ENCODE measurements at places on chromosomes 16 and 17.

GRCh38 chr17:78255953-78256706, 24.7 kb downstream of the TMEM235 start:
- DNase-seq: no peak

GRCh38 chr16:53282975-53283946, 151.0 kb upstream of the RBL2 start:
- DNase-seq: no peak

DNA sequence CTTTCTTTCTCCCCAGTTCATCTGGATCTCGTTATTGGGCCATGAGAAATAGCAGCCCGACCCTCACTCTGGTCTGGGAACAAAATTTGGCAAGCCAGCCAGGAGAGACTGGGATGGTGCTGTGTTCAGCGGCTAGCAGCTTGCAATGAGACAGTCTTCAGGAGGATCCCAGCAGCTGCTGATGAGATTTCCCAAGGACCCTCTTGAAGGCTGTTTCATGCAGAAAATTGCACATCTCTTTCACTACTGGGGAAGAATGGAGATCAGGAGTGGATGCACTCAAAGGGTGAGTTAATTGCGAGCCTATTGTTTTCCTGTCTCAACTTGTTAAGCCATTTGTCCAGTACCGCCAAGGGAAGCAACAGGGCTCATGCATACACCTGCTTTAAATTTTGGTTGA, 5.5 kb upstream of the COIL start:
- no peak for DNase-seq

GRCh38 chr17:78934681-78935418, 9.7 kb upstream of the TIMP2 start:
- DNase-seq: no peak

- peak; percentile 24 for DNase-seq
Measured at GRCh38 chr16:66695935-66696668, 441 bp downstream of the CMTM4 start.

DNA sequence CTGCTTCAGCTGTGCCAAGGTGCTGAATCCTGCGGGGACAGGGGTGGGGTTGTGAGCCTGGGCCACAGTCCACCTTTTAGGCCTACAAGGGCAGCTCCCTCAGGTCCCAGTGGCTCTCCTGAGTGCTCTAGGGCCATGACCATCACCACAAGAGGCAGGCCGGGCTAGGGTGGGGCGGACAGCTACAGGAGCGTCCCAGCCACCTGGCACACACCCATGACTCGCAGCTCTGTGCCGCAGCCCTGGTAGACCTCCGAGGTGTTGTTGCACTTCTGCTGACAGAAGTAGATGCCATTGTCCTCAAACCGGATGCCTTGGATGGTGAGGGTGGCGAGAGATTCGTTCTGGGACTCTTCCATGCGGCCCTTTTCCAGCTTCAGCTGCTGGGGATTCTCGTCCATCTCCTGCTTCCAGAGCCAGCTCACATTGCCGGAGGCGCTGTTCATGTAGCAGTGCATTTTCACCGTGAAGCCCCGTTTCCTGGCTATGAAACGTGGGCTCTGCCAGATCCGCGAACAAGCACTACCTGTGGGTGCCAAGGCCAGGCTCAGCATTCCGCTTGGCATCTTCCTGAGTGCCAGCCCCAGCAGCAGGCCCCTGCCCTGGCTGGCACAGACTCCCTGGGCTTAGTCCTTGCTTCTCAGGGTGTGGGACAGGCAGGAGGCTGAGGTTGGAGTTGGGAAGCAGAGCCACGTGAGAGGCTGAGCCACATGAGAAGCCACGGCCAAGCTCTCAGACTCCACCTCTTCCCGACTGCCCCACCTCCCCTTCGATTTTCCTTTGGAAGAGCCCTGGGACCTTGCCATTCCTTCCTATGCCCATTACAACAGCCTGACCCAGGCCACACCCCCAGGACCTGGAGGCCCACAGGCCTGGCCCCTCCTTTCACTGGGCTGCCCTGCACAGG, 2.0 kb downstream of the CD79B start:
- no peak for DNase-seq

- no peak for DNase-seq
Measured at GRCh38 chr17:4823373-4824089, 9.6 kb upstream of the MINK1 start.

DNA sequence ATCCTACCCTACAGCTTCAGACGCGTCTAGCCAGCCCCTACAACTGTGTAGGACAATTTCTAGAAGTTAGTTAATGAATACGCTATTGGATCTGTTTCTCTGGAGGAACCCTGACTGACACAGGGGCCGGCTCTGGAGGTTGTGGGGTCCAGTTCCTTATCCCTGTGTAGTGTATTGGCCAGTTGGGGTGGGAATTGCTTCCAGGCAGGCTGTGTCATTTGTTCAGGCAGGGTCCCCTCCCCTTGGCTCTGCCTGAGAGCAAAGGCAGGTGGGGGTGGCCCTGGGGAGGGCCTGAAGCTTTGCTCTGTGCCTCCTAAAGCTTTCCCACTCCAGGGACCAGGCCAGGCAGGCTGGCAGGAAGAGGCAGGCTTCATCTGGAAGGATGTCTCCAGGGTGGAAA, 11.7 kb upstream of the CETP start:
- DNase-seq: no peak

GRCh38 chr17:82300707-82301270, 16.6 kb downstream of the CD7 start:
- DNase-seq: peak; percentile 53

- DNase-seq: no peak
Measured at GRCh38 chr17:77693301-77693700, 265.2 kb upstream of the TNRC6C start.

GRCh38 chr17:36611345-36612072, 10.1 kb downstream of the MRM1 start:
- no peak for DNase-seq

- no peak for DNase-seq
Measured at GRCh38 chr17:47267354-47267828, 13.8 kb downstream of the ITGB3 start.

GRCh38 chr16:1746693-1747195, 24.6 kb downstream of the NME3 start:
- no peak for DNase-seq

- DNase-seq: no peak
Measured at GRCh38 chr16:26395700-26396099, 671.0 kb upstream of the C16orf82 start.

GRCh38 chr17:64160378-64160777, 30.4 kb upstream of the ERN1 start:
- no peak for DNase-seq

- no peak for DNase-seq
Measured at GRCh38 chr17:4136373-4136772, 6.5 kb downstream of the ZZEF1 start.

GRCh38 chr17:44585315-44585714, 28.0 kb downstream of the FZD2 start:
- DNase-seq: no peak

DNA sequence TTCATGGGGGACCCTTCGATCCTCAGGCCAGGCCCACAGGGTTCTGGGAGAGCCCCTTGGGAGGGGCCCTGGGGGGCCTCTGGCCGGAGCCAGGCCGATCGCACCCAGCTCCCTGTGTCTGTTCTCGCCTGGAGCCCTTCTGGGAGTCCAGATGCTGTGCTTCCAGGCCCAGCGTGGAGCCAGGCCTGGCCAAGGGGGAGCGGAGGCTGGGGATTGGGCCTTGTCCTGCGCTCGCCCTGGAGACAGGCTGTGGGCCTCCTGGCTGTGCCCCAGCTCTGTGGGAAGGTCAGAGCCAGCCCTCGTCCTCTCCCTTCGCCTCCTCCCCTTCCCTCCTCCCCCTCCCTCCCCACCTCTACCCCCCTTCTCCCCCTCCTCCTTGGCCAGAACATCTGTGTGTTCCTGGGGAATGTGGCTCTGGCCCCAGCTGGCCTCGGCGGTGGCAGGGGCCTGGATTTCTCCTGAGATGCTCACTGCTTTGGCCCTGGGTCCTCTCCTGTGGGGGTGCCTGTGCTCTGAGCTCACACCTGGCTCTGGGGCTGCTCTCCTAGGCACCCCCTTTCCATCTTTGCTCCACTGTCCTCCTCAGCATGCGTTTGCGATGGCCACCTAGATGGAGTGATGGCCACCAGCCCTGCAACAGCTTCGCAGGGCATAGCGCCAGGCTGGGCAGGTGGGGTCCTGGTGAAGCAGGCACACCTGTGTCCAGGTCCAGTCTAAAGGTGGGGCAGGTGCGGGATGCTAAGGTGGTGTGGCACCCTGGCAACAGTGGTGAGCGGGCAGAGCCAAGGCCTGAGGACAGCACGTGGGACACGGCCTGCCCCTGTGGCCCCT, 90.6 kb upstream of the CIBAR2 start:
- DNase-seq: no peak

DNA sequence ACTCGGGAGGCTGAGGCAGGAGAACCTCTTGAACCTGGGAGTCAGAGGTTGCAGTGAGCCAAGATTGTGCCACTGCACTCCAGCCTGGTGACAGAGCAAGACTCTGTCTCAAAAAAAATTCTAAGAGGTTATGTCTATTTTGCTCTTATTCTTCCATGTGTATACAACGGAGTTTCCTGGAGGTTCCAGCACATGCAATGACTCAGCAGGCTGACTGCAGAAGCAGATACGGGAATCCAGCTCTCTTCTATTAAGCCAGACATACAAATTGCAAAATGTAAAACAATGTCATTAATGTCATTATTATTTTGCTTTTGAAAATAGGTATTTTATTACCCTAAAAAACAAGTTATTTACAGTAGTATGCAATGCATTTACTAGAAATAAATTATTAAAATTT, 18.4 kb downstream of the MIEF2 start:
- no peak for DNase-seq

DNA sequence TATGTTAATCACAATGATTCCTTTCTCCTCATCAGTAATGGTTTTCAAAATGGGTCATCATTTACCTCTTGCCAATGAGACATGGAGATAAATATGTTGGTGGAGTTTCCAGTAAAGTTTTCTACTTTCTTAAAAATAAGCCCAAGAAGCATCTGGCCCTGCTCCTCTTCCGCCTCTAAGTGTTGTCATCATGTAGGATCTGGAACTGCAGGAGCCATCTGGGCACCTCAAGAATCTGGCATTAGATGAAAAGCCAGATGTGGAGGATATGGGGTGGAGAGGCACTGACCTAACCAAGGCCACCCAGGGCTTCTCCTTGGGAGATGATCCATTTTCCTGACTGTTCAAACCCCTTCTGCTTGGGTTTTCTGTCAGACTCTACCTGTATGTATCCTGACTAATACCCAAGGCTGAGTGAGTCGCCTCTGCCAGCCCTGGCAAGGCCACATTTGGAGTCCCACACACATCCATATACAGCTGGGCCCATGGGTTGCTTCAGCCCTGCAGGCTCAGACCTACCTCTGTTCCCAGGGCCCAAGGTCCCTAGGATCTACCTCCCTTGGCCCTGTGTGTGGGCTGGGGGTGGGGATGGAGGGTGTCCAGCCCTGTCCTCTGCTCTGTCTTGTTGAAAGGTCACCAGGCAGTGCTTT, 24.6 kb downstream of the CCDC182 start:
- DNase-seq: no peak

GRCh38 chr17:76924345-76925342, 56.4 kb downstream of the MGAT5B start:
- no peak for DNase-seq

- DNase-seq: no peak
Measured at GRCh38 chr17:79826204-79826680, 13.0 kb downstream of the CBX4 start.

DNA sequence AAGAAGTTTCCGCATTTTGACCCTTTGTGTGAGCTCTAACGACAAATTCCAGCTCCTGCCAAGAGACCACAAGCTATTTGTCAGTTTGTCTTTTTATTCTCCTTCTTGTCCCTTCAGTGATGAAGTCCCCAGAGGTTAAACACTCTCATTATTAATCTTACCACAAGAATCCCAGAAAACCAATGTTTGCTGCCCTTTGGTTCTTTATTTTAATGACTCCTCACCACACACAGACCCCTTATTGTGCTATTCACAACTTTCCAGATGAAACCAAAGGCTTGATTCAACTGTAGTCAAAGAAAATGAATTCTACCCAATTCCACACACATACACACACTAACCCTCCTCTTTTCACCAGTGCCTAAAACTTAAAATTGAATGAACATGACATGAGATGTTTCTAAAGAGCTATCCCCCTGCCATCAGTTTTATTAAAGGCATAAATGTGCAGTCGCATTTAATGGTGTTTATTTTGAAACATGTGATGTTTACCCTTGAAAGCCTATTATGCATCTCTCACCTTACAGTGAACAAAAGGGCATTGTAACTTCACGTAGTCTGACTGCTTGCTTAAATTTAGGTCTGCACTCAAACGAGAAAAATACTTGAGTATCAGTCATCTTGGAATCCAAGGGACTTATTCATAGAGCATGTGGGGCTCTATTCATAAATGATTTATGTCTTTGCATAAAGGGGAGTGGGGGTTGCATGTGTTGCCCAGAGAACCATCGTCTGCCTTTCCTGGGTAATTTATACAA, 44.1 kb downstream of the PCTP start:
- no peak for DNase-seq

DNA sequence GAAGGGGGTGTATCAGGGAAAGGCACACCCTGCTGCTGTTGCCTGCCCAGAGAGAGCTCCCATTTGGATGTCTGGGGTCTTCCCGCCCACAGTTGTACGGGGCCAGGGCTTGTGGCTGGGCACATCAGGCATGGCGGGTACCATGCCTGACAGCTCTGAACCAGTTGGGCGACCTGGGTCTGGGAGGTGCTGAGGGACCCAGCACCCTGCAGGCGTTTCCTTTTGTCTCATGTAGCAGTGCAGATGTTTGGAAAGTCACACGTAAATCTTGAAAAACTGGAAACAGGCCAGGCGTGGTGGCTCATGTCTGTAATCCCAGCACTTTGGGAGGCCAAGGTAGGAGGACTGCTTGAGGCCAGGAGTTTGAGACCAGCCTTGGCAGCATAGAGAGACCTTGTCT, 8.4 kb upstream of the JPT2 start:
- no peak for DNase-seq

All from activated naive CD4-positive, alpha-beta T cell (primary cell).